HuH-7 (cell line): ENCODE measurements at places on chromosomes 16 and 17.

GRCh38 chr17:72560303-72561247 lies 439.8 kb downstream of the SOX9 start:
- peak; percentile 74 for DNase-seq

- DNase-seq = no peak
These were observed 105.9 kb downstream of the SALL1 start for GRCh38 chr16:51045186-51045585.

DNA sequence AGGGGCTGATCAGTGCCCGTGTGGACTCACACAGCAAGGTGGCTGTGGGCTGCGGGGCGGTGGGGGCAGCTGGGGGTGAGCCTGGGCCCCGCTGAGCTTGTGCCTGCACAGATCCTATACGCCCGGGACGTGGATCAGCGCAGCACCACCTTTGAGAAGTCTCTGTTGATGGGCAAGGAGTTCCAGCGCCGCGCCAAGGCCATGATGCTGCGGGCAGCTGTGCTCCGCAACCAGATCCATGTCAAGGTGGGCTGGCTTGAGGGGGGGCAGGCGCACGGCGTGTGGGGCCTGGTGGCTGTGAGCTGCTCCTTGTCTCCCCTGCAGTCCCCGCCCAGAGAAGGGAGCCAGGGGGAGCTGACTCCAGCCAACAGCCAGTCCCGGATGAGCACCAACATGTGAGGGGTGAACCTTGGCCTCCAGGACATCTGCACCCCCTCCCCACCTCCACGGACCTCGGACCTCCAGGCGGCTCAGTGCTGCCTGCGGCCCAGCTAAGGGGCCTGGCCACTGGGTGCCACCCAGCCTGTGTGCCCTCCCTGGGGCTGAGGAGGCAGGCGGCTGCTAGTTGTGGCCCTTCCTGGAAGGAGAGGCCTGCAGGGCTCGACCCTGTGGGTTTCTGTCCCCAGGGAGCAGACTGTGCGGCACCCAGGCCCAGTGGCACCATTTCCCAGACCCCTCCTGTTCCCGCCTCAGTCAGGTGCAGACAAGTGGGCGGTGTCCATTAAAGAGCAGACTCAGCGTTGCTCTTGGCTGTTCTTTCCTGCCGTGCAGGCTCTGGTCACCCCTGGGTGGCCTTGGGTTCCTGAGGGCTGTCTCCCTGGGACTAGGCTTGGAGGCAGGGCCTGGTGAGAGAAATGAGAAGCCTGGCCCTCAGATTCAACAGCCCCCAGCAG lies 5.3 kb downstream of the GPS1 start:
- no peak for DNase-seq

DNA sequence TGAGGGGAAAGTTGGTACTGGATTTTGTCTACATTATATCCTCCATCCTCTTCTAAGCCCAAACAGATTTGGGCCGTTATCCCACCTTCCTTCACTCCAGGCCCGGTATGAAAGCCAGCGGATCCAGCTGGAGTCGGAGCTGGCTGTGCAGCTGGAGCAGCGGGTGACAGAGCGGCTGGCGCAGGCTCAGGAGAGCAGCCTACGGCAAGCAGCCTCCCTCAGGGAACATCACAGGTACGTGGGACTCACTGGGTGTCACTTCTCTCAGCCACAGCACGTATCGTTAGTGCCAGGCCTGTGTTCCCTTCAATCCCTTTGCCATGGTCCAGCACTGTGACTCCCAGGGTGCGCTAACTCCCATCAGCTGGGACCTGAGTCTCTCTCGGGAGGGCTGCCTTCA lies 11.3 kb downstream of the CNTROB start:
- DNase-seq = no peak

DNA sequence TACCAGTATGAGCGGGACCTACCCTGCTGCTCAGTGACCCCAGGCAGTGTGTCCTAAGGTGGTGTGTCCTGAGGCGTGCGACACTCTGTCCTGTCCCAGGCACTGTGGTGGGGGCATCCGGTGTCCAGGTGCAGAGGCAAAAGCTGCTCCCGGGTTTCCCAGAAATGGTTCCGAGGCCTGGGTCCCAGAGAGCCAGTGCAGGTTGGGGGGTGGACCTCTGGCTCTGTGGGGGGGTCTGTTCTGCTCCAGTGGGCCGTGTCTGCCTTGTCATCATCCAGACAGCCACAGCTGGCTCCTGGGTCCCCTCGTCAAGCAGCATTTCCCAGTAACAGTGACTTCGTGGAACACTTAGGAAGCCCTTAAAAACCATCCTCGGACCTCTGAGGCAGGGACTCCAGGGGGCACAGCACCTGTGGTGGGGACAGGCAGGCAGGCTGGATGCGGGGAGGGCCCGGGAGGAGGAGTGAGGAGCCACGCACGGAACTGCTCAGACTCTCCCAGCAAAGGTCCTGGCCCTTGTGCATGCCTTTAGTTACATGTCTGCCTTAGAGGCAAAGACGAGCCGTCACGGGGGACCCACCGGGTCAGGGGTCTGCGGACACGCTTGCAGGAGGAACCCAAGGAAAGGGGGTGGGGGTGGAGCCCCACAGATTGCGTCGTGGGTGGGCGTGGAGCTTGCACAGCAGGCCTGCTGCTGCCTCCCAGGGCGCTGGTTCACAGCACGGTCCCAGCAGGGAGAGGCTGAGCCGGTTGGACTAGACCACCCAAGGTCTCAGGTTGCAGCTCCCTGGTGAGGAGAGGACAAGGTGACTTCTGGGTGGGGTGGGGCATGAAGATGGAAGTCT lies 5.6 kb downstream of the SLC16A3 start:
- DNase-seq = no peak

- DNase-seq = no peak
These were observed 11.8 kb downstream of the CENPX start for GRCh38 chr17:82010575-82011525.

- peak; percentile 43 for DNase-seq
These were observed 49.6 kb upstream of the AMZ2 start for GRCh38 chr17:68197997-68198930.

DNA sequence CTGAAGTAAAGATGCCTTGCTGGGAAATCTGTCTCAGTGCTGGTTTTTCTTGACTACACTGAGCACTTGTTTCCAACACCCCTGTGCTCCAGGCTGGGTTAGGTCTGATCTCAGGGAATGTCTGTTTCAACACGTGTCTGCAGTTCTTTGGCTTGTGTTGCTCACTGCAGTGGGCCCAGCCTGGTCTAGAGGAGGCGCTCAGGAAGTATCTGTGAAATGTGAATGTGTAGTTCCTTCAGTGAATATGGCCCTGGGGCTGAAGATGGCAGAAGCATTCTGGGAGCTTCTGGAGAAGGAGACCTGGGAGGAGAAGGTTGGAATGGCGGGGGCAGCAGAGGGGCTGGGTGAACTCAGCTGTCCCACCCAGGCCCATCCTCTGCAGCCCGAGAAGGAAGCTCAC lies 8.1 kb upstream of the YPEL3 start:
- no peak for DNase-seq

DNA sequence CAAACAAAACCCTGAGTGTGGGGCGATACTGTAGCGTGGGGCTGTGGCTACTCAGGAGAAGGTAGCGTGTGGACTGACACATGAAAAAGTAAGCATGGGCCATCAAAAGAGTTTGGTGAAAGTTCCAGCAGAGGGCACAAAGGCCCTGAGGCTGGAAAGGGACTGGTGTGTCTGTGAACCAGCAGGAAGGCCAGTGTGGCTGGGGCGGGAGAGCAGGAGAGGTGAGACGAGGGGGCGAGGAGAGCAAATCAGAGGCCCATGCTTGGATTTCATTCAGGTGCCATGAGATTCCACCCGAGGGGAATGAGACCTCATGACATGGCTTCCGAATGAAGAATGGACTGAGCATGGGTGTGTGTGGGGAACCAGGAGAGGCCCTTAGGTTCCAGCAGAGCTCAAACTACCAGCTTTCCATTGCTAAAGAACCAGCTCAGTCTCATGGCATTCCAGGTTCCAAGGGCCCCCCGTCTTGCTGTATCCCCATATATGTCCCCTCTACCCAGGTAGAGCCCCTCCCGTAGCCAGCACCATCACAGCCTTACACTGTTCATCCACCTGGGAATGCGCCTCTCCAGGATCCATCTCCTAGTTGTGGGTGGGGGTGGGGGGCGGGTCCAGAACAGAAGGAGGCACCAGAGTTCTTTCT lies 31.1 kb downstream of the TRPV2 start:
- DNase-seq = no peak

DNA sequence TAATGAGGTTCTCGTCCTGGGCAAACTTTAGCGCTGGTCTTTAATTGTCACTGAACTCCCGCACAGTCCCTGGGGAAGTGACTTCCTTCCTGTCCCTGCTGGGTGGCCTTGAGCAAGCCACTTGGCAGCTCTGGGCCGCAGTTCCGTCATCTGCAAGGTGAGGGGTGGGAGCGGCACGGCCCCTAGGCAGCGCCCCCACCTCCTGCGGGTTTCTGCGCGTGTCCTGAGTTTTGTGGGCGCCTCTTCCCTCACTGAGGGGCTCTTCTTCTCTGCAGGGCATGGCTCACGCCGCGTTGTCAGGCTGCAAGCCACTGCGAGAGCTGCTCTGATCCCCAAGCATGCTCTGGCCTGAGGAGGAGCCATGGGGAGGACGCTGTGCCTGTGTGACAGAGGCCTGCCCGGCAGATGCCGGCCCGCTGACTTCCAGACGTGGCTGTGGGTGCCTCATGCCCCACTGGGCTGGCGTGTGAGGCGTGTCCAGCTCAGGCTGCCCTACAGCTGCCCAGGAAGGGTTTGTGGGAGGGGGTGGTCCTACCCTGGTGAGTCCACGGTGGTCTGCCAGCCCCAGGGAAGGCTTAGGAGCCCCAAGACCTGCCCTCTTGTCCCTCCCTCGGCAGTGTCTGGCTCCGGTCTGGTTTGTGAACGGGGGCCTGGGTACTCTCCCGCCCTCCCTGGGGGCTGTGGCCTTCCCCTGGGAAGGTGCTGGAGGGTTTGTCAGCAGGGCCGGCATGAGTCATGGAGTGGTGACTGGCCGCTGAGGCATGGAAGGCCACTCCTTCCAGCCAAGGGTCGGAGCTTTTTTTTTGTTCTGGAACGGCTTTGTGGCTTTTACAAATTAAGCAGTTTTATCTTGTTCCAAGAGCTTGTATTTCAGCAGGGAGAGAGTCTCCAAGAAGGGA lies 182.0 kb downstream of the SEC14L1 start:
- DNase-seq = peak; percentile 64

- no peak for DNase-seq
These were observed 78.3 kb downstream of the DNAH17 start for GRCh38 chr17:78498848-78499247.

GRCh38 chr16:79808731-79809130 lies 208.2 kb upstream of the MAF start:
- no peak for DNase-seq

DNA sequence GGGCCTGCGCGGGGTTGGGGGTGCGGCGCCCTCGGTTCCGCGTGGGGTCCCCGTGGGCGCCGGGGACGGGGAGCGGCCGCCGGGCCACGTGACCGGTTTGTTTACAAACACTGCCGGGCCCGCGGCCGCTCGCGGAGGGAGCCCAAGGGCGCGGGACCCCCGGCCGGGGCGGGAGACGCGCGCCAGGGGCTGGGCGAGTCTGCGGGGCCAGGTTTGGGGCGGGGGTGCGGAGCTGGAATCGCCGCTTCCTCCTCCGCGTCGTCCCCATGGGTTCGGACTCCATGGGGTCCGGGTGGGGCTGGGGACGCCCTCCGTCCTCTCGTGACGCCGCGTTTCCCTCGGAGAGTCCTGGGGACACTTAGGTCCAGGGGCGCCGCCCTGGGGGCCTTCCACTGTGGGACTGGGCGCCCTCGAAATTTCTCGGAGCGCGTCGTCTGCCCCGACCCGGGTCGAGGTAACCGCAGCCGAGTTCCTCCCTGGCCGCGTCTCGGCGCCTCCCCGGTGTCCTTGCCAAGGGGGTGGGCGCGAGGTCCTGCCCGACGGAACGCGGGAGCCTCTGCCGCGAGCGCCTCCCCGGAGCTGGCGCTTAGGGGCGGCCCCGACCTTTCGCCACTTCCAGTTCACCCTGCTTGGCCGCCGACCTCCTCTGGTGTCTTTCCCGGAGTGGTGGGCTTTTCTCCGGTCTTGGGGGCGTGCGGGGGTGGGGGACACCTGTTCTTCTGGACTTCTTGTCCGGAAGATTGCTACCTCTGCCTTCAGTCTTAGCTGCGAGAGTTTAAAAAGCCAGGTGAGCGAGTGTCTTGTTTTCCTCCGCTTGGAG lies 684 bp downstream of the YPEL2 start:
- no peak for DNase-seq

- no peak for DNase-seq
These were observed 39.8 kb downstream of the ABAT start for GRCh38 chr16:8714174-8714573.

GRCh38 chr16:82454152-82454551 lies 172.6 kb upstream of the CDH13 start:
- no peak for DNase-seq

DNA sequence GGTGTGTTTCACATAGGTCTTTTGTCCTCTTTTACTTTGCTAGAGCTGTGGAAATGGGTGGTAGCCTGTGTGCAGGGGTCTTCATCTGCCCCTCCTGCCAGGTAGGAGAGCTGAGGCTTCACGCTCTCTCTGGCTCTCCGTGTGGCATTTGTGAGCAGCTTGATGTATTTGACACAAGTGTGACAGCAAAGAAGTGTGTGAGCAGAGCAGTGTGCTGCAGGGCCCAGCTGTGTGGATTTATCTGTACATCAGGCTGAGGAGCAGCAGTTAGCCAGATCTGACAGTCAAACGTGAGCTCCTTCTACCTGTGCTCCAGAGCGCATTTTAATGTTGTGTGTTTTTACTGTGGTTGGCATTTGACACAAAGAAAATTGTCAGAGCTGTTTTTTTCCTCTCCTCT lies 101.8 kb downstream of the FTO start:
- no peak for DNase-seq

DNA sequence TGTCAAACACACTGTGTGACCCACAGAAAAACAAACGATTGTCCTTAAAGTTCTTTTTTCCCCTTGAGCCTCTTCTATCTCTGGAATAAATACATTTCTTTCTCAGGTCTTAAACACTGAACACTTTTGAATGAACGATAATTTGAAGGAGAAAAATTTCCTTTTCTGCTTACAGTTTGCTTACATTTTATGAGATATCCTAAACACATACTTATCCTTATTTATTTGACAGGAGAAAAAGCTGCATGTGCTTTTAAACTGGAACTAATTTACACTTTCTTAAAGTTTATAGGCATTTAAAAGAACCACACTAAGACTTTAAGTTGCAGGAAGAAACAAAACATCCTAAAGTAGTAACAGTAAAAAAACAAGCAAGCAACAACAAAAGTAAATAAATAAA lies 4.7 kb upstream of the IGF2BP1 start:
- no peak for DNase-seq

- no peak for DNase-seq
These were observed 21.5 kb downstream of the SRL start for GRCh38 chr16:4220358-4220757.

DNA sequence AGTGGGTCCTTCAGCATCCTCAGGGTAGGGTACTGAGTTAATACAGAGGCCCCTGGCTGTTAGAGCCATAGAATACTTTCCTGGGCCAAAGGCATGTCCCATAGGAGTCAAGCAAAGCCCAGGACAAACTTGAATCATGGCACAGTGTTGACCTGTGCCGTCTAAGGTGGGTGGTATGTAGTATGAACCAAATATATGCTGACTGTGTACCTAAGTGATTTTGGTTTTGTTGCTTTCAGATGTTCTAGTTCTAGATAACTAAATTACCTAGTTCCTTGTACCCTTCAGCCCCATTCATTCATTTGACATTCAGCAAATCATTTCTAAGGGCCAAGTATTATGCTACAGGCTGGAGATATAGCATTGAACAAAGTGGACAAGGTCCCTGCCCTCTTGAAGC lies 61.3 kb upstream of the GPRC5B start:
- no peak for DNase-seq

- DNase-seq = no peak
These were observed 107.5 kb downstream of the ABCA8 start for GRCh38 chr17:68847711-68848110.
